ENCODE measurements at places on chromosomes 11 and 22.

DNA sequence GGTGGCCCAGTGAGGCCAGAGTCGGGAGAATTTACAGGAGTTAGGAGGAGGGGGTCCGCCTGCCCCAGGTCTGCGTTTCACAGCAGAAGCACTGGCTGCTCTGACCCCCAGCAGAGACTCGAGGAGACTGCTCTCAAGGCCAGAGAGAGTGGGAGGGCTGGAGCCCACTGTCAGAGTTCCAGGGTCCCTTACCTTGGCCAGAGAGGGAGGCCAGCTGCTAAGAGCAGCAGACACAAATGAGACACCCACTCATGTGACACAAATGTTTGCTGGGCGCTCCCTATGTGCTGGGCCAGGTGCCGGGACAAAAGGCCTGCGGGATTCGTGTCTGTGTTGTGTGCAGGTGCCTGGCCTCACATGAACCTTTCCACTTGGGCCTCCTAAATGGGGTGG is 2.8 kb upstream of the TNFRSF13C start:
- no peak for DNase-seq

- peak; percentile 41 for DNase-seq
These were observed 2.0 kb downstream of the SIPA1 start for GRCh38 chr11:65639623-65640482.

GRCh38 chr22:19916941-19917340 is 24.6 kb upstream of the COMT start:
- no peak for DNase-seq

DNA sequence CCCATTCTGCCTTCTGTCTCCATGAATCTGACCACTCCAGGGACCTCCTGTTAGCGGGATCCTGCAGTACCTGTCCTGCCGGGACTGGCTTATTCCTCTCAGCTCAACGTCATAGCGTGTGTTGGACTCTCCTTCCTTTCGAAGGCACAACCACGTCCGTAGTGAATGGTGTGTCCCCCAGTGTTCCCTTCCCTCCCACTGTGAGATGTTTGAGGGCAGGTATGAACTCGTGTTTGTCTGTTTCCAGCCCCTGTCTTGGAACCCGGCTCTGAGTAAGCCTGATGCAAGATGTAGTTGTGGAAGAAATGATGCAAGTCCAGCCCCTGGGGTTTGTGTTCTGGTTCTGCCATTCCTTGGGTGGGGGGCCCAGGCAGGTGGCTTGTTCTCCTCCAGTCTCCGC is 10.5 kb upstream of the MYEOV start:
- no peak for DNase-seq

DNA sequence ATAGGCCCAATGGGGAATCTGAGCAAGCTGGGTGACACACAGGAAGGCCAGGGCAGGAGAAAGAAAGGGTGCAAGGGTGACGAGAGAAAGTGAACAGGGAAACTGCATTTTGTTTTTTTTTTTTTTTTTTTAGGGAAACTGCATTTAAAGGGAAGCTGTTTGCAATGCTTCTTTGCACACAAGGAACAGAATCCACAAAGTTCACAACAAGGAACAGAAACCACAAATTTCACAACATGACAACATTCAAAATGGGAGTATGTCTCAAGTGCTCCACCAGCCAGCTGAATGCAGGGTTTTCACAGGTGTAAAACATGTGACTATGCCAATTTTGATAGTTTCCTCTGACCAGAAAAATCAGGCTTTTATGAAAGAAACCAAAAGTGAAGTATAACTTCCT is 6.8 kb upstream of the PLAAT3 start:
- DNase-seq = no peak

- DNase-seq = peak; percentile 45
These were observed 27.8 kb downstream of the MORC2 start for GRCh38 chr22:30940685-30941362.

GRCh38 chr22:35551549-35552177 is 11.0 kb downstream of the RASD2 start:
- DNase-seq = no peak

GRCh38 chr11:125167292-125167953 is 2.9 kb downstream of the PKNOX2 start:
- no peak for DNase-seq

- DNase-seq = no peak
These were observed 26.8 kb upstream of the TSKU start for GRCh38 chr11:76756341-76756741.

DNA sequence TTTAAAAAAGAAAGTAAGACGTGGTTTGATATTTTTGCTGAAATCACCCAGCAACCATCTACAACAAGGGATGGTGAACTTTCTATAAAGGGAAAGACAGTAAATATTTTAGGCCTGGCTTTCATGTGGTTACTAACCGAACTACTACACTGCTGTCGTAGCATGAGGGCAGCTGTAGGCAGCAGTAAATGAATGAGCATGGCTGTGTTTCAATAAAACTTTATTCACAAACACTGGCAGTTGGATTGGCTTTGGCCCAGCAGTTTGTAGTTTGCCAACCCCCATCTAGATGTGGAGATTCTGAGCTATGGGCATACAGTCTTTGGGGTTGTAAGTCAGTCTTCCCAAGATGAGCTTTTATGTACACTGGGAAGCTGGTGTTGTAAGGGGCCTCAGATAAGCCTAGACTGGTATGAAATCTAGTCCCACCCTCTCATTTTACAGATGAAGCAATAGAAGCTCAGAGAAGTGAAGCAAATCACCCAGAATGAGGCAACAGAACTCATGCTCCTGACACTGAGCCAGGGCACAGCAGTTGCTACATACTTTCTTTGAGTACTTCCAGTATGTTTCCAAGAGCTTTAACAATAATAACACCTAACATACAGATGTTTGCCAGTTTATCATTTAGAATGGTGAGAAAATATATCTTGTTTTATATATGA is 204.4 kb downstream of the ADAMTS15 start:
- no peak for DNase-seq

- DNase-seq = no peak
These were observed 89.5 kb upstream of the B3GAT1 start for GRCh38 chr11:134501406-134502152.

DNA sequence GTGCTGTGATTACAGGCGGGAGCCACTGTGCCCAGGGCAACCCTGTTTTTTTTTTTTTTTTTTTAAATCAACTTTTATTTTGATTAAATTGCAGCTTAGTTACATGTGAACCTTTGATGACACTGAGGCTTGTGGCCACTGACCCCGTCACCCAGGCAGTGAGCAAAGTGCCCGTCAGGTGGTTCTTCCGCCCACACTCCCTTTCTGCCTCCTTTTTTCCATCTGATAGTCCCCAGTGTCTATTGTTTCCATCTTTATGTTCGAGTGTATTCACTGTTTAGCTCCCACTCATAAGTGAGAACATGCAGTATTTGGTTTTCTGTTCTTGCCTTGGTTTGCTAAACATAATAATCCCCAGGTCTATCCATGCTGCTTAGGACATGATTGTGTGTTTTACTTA is 110.9 kb upstream of the GRK3 start:
- DNase-seq = no peak

DNA sequence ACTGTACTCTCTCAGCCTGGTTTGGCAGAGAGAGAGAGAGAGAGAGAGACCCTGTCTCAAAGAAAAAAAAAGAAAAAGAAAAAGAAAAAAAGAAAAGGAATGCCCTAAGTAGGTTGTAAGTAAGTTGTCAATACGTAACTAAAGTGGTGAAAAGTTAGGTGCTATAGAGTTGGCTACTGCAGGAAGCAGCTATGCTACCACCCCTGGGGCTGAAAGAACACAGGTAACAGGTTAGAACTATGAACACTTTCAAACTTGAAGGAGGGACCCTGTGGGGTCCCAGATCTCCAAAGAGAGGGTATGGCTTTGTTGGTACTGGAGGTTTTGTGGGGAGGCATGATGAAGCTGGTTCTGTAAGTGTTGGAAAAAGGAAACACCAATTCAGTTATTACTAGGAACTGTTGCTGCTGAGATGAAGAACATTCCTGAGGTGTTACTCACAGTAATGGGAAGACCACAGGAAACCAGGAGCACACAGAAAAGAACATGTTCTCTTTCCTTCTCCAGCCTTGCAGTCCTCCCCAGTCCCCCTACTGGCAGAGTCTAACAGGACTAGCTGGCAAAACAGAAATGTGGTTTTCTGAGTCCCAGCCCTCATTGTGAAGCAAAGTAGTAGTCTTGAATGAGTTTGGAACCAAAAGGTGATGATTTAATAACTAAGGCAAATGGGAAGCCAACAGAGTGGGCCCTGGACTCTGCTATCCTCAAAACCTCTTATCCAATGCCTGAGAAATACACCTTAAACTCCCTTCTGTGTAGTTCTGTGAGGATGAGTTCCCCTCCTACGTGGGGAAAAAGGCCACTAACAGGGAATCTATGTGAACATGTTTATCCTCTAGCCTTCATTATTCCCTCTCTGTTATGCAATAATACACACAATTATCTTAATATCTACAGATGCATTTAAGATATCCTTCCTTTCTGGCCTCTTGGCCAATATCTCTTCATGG is 427.0 kb upstream of the DDI1 start:
- no peak for DNase-seq

GRCh38 chr11:60766547-60766946 is 9.9 kb downstream of the MS4A15 start:
- no peak for DNase-seq
